ENCODE measurements at places on chromosomes 12 and 14.

DNA sequence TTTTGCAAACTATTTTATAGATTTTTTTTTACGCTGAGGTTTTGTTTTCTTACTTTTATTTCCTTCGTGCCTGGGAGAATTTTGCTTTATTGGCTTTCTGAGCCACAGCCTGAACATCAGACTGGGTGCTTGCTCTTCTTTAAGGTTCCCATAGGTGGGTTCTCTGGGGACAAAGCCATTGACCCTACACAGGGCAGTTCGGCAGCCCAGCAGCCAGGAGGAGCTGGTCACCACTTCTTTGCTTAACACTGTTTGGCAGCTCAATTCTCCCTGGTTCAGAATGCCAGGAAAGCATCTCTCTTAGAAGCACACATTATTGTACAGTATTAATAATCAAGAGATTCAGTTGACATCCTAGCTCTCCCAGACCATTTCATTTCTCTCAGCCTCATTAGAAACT, 140.8 kb upstream of the NEDD1 start:
- DNase-seq = no peak

DNA sequence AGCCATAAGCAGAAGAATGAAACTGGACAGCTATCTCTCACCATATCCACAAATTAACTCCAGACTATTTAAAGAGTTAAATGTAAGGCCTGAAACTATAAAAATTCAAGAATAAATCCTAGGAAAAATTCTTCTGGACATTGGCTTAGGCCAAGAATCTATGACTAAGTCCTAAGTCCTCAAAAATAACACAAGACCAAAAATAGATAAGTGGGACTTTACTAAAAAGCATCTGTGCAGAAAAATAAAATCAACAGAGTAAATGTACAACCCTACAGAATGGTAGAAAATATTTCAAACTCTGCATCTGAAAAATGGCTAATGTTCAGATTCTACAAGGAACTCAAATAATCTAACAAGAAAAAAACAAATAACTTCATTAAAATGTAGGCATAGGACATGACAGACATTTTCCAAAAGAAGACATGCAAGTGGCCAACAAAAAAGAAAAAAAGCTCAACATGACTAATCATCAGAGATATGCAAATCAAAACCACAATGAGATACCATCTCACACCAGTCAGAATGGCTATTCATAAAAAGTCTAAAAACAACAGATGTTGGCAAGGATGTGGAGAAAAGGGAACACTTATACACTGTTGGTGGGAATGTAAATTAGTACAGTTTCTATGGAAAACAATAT, 61.0 kb upstream of the PPFIA2 start:
- no peak for DNase-seq

- DNase-seq = no peak
Observed at GRCh38 chr12:98256830-98257229, 258.6 kb upstream of the TMPO start.

DNA sequence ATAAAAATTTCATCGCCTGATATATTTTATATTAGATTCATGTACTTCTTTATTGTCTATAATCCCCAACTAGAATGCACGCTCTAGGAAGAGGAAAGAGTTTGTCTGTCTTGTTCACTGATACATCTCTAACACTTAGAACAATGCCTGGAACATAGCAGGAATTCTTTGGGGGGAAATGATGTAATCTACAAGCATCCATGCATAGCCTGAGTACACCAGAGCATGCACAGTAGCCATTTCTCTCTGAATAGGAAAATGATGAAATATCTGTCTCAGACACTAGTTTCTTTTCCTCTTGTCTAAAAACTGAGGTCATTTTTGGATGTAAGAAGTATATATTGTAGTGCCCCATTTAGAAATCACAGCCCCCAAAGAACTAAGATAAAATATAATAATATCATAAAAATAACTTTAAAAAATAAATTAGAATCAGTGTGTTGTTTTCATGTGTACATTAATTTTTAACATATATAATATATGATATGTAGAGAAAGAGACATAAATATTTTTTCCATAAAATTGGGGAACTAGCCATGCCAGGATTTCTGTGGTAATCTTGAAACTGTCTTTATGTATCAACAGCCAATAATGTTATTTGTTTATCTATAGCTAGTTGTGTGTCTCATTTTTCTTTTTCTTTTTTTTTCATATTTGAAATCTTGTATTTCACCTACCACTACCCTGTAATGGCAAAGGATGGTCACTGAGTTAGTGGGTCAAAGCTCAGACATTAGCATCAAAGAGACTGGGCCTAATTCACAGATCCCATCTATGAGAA, 155.6 kb upstream of the TMCC3 start:
- DNase-seq = no peak

- DNase-seq = no peak
Observed at GRCh38 chr12:90574676-90575075, 380.3 kb downstream of the CCER1 start.

- DNase-seq = no peak
Observed at GRCh38 chr12:24996102-24996797, 47.3 kb upstream of the BCAT1 start.

DNA sequence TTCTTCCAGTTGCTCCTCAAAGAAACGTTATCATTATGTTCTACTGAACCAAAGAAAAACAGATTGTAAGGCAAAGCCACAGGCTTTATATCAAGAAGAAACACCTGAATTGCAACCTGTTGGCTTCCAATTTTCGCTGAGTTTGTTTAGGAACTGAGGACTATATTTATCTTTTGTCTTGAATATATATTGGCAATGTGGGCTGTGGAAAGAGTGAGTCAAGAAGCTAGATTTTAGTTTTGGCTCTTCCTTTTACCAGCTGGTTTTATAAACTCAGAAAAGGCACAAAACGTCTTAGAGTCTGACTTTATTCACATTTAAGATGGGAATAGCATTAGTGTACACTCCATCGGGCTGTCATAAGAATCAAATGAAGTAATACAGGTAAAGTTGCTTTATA, 10.4 kb upstream of the PTHLH start:
- DNase-seq = no peak

- DNase-seq = no peak
Observed at GRCh38 chr12:20585055-20585625, 110.0 kb upstream of the SLCO1C1 start.

- DNase-seq = no peak
Observed at GRCh38 chr12:23463172-23463571, 486.3 kb downstream of the SOX5 start.

DNA sequence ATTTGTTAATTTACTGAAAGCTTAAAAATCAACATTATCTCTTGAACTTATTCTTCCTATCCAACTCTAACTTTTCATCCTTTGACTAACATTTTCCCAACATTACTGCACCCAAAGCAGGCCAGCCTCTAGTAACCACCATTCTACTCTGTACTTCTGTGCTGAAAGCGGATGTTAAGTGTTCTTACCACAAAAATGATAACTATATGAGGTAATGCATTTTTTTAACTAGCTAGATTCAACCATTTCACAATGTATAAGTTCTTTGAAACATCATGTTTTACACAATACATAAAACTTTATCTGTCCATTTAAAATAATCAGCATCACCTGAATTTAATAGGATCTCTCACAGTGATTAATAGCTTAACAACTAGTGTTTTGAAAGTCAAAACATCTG, 468.5 kb upstream of the MGAT4C start:
- DNase-seq = no peak

- no peak for DNase-seq
Observed at GRCh38 chr12:25194214-25194613, 746 bp downstream of the DNAI7 start.

DNA sequence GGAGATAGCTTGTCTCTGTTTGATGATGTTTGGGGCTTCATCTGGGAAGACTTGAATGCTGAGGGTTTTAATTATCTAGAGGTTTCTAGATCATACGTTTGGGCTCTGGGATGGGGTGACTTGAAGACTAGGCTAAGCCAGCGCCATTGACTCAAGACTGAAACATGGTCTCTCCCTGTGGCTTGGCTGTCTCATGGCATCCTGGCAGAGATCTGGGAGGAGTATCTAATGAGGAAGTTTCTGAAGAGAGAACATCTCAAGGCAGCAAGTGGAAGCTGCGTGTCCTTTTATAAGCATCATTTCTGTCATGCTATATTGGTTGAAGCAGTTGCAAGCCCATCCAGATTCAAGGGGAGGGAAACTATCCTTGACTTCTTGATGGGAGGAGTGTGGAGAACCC, 104.8 kb downstream of the UNC79 start:
- no peak for DNase-seq

DNA sequence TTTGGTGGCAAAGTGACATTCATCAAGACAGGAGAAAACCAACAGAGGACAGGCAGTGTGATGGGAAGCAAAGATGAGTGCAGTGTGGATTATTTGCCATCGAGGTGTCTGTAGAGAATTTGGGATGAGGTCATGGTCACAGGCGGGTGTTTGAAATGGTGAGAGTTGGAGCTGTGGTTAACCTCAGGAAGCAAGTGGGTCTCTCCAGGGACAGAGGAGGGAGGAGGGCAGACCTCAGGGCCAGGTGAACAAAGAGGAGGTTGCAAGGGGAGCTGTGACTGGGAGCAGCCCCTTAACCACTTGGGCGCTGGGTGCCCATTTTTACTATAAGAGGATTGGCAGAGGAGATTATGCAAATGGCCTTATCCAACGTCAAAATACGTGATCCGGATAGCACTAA, 7.0 kb downstream of the FZD10 start:
- DNase-seq = no peak
